Dermis blood vessel endothelial cell (primary cell): ENCODE measurements at places on chromosomes 4 and X. TPM values are rescaled to one million over a fixed set of nuclear protein-coding genes. Genes with fewer than 3 reads are reported as not detected.
A peak's percentile ranks its signal among the peaks of the same experiment; 100 is the strongest.

- DNase-seq, result peak; percentile 9
These were observed 10.7 kb upstream of the SMIM10L2A start for GRCh38 chrX:135410861-135411627.

GRCh38 chrX:7068939-7069367 is 78.6 kb upstream of the STS start:
- peak; percentile 49 for DNase-seq

Gene FAM120C
- total RNA-seq, result 4.4 and 4.7 TPM in 2 replicates

Gene XKRX
- 0.05 and 0.17 TPM in 2 replicates for total RNA-seq

GRCh38 chr4:4645743-4646142 is 103.9 kb upstream of the STX18 start:
- DNase-seq, result no peak

- peak; percentile 34 for DNase-seq
These were observed 61.0 kb downstream of the SEPSECS start for GRCh38 chr4:25098964-25099891.

GRCh38 chr4:105989485-105990242 is 94.4 kb downstream of the NPNT start:
- peak; percentile 87 for DNase-seq

- no peak for DNase-seq
These were observed 140.1 kb upstream of the TTC29 start for GRCh38 chr4:147085781-147086180.

DNA sequence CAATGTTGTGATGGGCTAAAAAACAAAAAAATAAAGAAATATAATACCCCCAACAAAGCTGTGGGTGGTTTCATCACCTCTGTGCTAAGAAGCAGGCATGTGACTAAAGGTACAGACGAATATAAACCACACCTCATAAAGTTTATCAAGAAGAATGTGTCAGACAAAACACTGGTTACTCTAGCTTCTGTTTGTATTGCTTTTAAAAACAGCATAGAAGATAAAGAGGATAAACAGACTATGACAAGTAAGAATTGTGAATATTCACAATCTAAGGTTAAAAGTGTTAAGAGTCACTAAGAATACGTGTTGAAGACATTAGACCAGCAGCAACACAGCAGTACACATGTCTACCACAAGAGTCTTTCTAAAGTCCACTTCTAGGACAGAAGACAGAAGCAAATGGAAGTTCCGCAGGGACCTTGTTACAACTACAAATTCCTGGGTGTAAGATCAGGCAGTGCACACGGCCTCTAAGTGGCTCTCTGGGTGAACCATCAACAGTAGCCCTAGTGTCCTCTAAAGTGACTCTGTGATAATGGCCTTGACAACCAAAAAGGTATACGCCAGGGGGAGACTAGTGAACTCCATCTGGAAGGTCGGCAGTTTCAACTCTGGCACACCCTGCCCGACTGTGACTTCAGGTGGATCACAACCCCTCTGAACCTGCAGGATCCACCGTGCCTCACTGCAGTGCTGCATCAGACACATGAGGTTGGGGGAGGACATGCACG is 8.3 kb upstream of the FGFBP2 start:
- no peak for DNase-seq

DNA sequence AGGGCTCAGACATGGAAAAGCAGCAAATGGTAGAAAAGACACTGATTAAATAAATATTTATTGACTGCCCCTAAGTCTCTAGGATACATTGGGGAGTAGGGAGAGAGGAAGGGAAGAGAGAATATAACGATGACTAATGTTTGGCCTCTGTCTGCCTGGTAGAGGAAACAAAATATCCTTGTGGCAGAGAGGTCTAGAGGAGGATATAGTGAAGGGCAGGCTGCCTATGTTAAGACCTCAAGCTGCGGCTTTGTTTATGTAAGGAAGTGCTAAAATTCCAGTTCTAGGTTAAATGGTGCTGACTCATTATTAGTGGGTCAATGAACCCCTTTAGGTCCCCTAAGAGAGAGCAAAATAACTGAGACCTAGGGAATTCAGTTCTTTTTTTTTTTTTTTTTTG is 427.3 kb upstream of the FTHL17 start:
- peak; percentile 72 for DNase-seq

Gene TLR2
- 0.51 and 1.9 TPM in 2 replicates for total RNA-seq

DNA sequence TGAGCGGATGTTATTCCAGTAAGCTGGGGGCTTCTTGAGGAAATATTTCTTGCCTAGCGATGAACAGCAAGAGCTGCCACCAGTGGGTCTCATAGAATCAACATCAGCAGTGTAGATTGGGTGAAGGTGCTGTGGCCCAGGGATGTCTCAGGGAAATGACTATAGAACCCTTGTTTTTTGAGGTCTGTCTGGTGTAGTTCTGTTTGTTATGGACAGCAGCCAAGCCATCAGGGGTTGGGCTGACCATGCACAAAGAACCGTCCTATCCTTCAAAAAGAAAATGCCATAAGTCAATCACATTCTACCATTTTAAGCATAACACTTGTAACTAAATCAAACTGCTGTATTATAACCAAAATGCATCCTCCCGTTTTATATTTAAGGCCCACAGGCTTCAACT is 17.3 kb upstream of the C1GALT1C1 start:
- peak; percentile 9 for DNase-seq

Gene AREG
- 0.19 and 0.34 TPM in 2 replicates for total RNA-seq

Gene NAP1L3
- total RNA-seq, result 0.34 and 0.88 TPM in 2 replicates
